ENCODE measurements at places on chromosomes 3 and 15. TPM values are rescaled to one million over a fixed set of nuclear protein-coding genes. Genes with fewer than 3 reads are reported as not detected.

DNA sequence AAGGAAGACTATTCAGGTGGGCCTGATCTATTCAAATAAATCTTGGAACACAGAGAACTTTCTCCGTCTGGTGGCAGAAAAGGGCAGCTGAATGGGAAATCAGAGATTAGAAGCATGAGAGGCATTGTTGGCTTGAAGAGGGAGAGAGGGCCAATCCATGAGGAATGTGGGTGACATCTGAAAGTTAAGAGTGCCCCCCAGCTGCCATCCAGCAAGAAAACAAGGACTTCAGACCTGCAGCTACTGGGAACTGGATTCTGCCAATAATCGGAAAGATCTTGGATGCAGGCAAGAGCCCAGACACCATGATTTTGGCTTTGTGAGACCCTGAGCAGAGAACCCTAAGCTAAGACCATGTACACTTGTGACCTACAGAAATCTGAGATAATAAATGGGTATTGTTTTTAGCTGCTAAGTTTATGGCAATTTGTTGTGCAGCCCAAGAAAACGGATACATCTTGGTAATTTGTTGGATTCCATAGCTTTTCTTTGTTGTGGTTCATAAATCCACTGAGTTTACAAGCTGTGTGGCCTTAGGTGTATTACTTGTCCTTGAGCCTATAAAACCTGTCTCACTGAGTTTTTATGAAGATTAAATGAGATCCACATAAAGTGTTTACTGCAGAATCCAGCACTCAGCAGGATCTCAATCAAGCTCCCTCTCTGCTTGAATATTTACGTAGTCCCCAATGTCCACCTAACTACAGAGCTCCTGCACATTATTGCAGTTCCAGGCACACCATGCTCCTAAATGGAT lies 82.1 kb upstream of the PRTG start:
- H3K4me3 ChIP-seq, result no peak overlapping the region
- no peaks in the 10 kb centered on the region for H3K27me3 ChIP-seq
- DNase-seq, result no peak
- H3K27ac ChIP-seq, result no peak overlapping the region
- H3K36me3 ChIP-seq, result no peaks in the 10 kb centered on the region

ALDH1A2 gene
- total RNA-seq, result not detected

GRCh38 chr15:92393071-92393979 lies at the start of gene ST8SIA2:
Gene ST8SIA2, plus strand, starts transcription at chr15:92393881. Its CDS starts 184 bp downstream, at chr15:92394065.
- no peaks in the 10 kb centered on the region for H3K36me3 ChIP-seq
- peak within 1 kb of the TSS; percentile 96 for H3K27ac ChIP-seq
- peak within 1 kb of the TSS; percentile 97 for H3K4me3 ChIP-seq
- DNase-seq, result peak; percentile 89

GRCh38 chr15:100781961-100782530 lies 97.6 kb upstream of the ALDH1A3 start:
- H3K4me3 ChIP-seq, result no peak overlapping the region
- H3K4me1 ChIP-seq, result peaks cover 2% of the 10 kb centered on the region
- no peaks in the 10 kb centered on the region for H3K36me3 ChIP-seq
- DNase-seq, result no peak

RETNLB gene
- not detected for total RNA-seq

DNA sequence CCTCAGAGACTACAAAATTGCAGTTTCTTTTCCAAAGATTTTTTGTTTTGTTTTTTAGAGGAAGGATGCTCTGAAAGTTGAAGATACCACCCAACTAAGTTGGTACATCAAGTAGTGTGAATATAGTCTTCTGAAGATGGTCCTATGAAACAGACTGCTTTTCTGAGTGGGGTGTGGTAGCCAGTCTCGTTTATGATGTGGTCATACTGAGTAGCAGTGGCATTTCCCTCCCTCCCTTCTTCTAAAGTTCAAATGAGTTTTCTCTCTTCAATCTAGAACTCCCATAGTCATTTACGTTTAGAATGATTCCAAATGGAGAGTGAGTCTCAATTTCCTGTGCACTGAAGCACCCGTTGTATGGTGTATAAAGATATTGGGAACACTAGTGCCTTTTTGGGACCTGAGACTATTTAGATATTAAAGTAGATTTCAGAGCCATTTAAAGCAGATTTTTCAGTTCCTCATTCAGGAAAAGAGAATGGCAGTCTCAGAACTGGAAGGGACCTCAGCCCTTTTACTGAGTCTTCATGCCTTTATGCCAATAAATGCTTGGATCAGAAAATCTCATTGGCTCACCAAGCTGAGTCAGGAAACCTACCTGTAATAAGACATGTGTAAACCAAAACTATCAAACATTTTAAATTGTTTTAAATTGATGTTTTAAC lies 200.4 kb downstream of the CDIN1 start:
- H3K36me3 ChIP-seq, result no peaks in the 10 kb centered on the region
- H3K4me1 ChIP-seq, result no peaks in the 10 kb centered on the region
- H3K27me3 ChIP-seq, result no peaks in the 10 kb centered on the region
- H3K27ac ChIP-seq, result no peak overlapping the region

GRCh38 chr15:40091861-40092255 lies 16.8 kb downstream of the BMF start:
- no peak for DNase-seq
- H3K4me3 ChIP-seq, result no peak overlapping the region
- no peak overlapping the region for H3K27ac ChIP-seq
- H3K36me3 ChIP-seq, result no peaks in the 10 kb centered on the region

All from glutamatergic neuron (in vitro differentiated cells).